ENCODE measurements at places on chromosomes 12 and 14.

DNA sequence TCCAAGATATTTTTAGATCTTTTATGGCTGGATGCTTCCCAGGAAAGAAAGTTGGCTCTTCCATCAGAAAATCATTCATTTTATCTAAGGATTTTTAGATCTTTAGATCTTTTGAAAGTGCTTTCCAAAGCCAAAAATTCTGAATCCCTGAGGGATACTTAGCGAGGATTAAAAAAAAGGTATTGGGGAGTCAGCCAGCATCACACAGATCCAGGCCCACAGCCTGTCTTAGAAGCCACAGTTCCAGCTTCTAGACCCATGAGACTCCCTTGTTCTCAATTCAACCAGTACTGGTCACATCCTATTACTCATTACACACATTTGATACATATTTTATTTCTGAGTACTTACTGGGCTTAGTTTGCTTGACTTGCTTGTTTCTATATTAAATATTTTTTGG, 49.9 kb downstream of the TSPAN8 start:
- DNase-seq, result no peak

DNA sequence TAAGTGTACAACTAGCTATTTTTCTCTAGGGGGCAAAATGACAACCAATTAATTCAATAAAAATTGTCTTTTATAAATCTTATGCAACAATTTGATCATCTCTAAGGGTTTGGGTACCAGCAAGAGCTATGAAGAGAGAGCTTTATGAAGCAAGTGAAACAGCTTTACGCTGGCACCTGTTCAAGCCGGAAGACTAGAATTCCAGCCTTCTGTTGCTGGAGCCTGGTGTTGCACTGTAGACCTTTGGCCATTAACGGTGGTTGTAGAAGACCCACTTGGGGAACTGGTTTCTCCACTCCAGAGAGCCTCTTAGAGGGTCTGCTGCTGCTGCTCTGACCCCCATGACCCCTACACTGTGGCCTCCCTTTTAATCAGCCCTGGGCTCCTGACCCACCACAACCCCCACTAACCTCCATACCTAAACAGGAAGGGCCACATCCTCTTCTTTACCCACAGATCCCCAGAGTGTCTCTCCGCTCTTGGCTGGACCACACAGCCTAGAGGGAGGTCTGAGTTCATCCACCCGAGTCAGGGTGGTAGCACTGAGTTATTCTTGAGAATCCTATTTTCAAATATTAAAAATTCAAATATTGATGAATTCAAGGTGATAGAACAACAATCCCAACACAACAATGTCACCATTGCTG, 54.6 kb upstream of the STON2 start:
- no peak for DNase-seq

DNA sequence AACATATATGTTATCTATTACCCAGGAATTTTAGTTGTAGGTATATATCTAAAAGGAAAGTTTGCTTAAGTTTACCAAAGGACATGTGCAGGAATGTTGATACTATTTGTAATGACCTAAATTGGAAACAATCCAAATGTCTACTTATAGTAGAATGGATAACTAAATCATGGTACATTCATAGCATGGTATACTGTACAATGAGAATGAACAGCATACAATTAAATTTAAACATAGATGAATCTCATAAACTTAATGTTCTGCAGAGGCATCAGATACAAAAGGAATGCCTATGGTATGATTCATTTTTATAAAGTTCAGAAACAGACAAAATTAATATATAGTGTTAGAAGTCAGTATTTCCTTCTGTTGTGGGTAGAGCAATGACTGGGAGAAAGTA, 135.4 kb downstream of the GPHN start:
- no peak for DNase-seq

DNA sequence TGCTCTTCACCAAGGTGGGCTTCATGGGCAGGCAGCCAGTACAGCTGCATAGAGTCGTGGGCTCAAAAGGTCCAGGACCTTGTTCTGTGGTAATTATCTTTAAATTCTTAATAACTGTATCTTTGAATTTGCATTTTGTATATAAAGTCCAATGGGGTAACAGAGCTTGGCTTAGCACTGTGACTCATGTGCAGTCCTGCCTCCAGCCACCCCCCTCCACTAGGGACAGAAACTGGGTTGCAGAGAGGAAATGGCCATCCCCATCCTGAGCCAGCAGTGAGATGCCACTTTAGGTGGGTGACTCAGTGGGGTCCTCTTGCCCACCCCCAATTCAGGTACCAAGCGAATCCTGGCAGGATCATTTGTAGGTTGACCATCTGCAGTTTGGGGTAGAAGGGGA, 48.1 kb downstream of the EPS8 start:
- DNase-seq, result no peak

DNA sequence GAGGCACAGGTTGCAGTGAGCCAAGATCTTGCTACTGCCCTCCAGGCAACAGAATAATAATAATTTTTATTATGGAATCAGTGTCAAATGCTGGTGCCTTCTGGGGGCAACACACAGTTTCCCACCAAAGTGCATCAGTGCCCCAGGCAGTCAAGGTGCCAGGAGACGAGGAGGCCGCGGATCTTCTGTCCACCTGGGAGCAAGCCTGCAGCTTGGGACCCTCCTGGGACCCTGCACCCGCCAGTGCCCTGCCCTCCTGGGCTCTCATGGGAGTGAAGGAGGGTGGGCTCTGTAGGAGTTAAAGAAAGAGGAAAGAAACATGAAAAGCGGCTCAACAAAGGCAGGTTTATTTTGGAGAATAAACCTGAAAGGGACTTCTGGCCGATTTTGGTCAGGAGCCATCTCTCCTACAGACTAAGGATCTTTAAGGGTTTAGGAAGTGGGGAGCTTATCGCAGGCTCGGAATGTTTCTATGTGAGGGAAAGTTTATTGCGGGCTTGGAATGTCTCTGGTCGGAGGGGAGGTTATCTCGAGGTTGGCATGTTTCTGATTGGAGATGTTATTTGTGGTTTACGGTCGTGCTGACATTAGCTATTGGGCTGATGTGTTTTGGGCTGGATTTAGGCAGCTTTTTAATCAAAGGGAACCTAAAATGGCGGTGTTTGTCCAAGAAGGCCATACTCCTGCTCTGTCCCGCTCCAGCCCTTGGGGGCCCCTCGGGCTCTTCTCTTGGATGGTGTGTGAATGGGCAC, 1.1 kb upstream of the ASPG start:
- DNase-seq, result no peak

GRCh38 chr14:85416771-85417170, 113.2 kb upstream of the FLRT2 start:
- no peak for DNase-seq

DNA sequence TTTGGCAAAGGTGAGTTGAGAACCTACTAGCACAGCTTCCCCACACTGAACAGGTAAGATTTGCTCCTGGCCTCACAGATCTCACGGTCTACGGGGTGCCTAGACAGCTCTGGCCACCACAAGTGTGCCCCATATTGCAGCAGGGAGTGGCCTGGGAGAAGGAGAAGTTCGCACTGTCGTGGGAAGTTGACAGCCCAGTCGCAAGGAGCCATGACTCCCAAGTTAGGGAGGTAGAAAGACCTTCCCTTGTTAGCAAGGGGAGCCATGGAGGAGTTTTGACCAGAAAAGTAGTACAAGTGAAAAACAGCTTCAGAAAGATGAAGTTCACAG, 316.3 kb downstream of the BCL11B start:
- DNase-seq, result no peak

DNA sequence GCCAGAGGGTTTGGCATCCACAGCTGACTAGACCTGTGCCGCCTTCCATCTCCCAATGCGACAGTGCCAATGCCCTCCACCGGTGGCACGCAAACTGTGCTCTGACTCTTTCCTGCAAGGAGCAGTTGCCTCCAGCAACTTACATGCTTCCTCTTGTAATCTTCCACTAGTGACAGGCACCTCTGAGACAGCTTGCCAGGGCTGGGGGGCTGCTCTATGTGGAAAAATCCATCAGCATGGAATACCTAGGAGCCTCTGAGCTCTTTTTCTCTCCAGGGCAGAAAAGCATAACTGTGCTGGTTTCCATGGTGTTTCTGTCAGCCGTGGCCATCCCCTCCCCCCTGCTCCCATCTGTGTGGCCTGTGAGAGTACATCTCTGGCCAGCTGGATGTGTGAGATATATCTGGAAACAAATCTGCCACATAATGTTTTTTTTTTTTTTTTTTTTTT, 110.6 kb downstream of the MYRFL start:
- no peak for DNase-seq

DNA sequence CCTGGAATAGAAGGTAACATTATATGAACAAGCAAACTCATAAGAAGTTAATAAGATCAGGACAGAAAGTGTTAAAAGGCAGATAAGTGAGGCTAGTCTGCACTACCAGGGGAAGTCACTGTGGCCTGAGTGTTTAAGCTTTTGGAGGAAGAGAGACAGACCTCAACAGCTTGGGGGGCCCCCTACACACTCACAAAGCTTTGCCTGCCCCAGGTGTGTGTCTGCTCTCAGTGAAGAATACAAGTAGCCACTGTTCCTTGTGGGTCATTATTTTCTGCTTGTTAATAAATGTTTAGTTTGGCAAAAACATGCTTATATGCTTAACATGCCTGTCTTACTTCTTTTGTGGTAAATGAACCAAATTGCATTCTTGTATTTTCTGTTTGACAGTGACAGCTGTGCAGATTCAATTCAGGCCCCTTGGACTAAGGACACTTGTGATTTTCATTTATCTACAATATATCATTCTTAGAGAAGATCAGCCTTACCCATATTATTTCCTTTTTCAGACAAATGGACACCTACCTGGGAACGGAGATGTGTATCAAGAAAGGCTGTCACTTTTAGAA, 50.7 kb upstream of the C12orf71 start:
- no peak for DNase-seq

GRCh38 chr12:93978553-93978952, 169.8 kb upstream of the PLXNC1 start:
- no peak for DNase-seq

DNA sequence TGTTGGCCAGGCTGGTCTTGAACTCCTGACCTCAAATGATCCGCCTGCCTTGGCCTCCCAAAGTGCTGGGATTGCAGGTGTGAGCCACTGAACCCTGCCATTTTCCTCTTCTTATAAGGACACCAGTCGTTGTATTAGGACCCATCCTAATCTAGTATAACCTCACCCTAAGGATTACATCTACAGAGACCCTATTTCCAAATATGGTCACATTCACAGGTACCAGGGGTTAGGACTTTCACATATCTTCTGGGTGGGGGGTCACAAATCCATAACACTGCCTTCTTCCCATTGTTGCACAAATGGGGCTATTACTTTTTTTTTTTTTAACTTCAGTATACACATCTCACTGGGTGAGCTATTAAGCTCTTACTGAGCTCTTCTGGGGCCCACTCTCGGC, 38.6 kb downstream of the ARF6 start:
- no peak for DNase-seq

- DNase-seq, result peak; percentile 81
Measured at GRCh38 chr12:103840876-103841689, at the start of gene NT5DC3. Gene NT5DC3 (minus strand): TSS chr12:103841234. CDS start chr12:103841156, 78 bp downstream.

GRCh38 chr12:62297321-62297720, 37.1 kb downstream of the USP15 start:
- no peak for DNase-seq

GRCh38 chr12:115228434-115228833, 544.5 kb upstream of the TBX3 start:
- no peak for DNase-seq

- no peak for DNase-seq
Measured at GRCh38 chr12:45828402-45828801, 98.9 kb downstream of the ARID2 start.

- no peak for DNase-seq
Measured at GRCh38 chr12:24738441-24738840, 210.5 kb downstream of the BCAT1 start.

GRCh38 chr12:46450279-46450748, 77.7 kb upstream of the SLC38A2 start:
- DNase-seq, result no peak

DNA sequence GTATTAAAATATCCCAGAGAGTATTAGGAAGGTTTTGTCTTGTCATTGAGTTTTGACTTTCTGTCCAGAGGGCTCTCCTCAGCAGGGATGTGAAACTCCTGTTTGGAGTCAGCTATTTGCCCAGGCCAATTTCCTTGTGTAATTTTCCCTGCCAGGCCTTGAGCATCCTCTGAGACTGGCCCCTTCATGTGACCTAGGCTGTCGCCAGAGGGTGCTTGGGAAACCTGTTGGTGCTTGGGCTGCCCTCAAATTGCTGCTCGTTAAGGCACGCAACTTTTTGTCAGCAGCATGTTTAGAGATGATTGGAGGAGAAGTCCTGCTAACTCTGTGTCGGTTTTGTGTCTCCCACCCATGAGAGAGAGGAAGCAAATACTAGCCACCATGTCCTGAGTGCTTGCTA, 39.1 kb downstream of the IQSEC3 start:
- no peak for DNase-seq

DNA sequence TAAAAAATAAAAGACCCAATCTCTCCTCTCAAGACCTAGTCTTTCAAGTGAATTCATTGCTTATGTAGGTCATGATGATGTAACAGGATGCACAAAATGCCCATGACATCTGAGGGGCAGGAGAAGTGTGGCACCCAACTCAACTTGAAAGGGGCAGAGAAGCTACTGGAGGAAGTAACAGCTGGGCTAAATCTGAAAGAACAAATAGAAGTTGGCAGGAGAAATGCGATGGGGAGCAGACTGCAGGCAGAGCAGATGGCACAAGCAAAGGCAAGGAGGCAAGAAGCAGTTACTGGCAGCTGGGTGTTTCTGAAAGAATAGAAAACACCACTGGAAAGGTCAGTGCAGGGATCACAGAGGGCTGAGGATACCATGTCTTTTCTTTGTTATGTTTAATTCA, 14.6 kb downstream of the SLC38A4 start:
- no peak for DNase-seq

DNA sequence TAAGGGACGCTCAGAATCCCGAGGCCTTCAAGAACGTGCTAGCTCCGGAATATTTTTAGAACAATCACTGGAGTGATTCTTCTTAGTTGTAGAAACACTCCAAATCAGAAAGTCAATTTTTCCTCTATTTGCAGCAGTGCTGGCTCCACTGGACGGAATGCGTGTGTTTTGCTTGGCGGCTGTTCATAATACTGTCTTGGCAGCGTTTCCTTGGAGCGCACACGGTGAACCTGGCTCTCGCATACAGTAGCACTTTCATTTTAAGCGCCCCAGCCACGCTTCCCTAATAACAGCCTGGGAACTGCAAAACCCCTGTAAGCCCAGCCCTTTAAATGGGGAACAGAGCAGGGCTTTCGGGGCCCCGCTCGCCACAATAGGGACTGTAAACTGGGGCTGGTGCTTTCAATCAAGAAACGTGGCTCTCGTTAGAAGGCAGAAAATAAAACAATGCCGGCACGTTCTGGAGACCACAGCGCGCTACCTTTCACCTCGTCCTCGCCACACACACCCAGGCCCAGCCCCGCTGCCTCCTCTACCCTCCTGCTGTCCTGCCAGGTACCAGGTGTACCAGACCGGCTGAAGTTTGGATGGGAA, 79.9 kb downstream of the BCL11B start:
- DNase-seq, result no peak

GRCh38 chr12:45518291-45519235, 210.9 kb upstream of the ARID2 start:
- DNase-seq, result no peak

DNA sequence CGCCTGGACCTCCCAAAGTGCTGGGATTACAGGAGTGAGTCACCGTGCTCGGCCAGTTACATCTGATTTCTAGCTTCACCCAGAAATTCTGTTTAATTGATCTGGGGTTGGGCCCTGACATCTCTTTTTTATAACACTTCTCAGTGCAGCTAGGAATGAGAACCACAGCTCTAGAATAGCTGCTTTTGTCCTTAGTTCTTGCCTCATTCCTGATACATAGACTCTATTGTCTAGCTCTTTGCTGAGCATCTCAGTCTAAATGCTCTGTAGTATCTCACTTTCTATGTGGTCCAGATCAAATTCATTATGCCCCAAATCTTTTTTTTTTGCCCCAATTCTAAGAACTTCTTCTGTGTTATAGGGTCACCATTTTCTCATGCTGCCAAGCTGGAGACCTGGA, 29.9 kb upstream of the FUT8 start:
- DNase-seq, result no peak

Data from activated T-cell treated with anti-CD3 and anti-CD28 coated beads for 1 hour (primary cell).